ENCODE measurements at places on chromosomes 2 and 18. TPM values are rescaled to one million over a fixed set of nuclear protein-coding genes. Genes with fewer than 3 reads are reported as not detected.

The ATP6V1C2 gene
- total RNA-seq, result not detected

- no peak for DNase-seq
Observed at GRCh38 chr2:173997753-173998152, 32.6 kb upstream of the SP3 start.

DNA sequence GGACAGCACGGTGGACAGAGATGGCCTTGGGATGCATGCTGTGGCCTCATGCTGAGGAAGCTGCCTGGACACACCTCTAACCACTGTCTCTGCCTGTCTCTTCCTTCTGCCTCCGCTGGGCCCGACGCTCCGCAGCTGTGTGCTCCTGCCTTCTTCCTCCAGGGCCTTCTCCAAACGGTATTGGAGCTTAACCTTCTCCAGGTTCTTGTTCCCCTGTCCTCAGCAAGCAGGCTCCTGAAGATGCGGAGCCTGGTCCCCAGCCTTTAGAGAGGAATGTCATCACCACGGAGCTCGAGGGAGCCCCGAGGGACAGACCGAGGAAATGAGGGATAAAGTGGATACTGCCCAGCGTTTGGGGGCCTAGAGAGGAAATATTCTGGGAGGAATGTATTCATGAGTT lies 155.1 kb downstream of the DYSF start:
- no peak for DNase-seq

The TSPYL6 gene
- total RNA-seq, result not detected

DNA sequence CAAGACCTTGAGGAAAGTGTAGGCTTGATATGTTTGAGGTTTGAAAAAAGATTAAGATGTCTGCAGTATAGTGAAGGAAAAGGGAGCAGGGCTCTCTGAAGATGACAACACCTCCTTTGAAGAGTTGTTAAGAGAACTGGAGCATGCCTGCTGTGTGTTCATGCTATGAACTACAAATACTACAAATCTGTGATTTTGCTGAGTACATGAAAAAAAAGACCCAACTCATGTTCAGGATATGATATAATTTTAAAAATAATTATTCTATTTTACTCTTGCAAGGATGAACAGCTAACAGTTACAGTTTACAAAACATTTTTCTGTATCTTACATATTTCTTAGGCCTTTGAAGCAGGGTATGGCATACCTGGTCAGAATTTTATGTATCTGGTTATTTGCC lies 305.4 kb upstream of the CWC22 start:
- no peak for DNase-seq

GRCh38 chr2:230209422-230210051 lies 10.2 kb downstream of the SP110 start:
- DNase-seq, result peak; percentile 82

DNA sequence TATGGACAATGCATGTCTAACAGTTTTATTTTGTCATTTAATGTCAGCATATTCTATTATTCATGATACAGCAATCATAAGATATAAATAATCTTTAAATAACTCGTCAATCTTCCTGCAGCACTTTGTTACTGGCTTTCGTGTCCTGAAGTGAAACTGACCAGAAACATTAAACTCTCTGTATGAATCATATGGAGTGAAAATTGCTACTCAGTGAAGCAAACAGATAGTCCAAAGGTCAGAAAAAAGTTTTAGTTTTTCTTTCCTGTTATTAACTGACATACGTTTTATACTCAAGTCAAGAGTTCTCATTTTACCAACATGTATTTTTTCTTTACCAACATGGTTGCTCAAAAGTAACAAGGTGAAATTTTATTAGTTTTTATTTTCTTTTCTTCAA lies 106.8 kb upstream of the GALNT5 start:
- DNase-seq, result no peak

The ABCG5 gene
- total RNA-seq, result not detected
